ENCODE measurements at places on chromosomes 13 and 19. TPM values are rescaled to one million over a fixed set of nuclear protein-coding genes. Genes with fewer than 3 reads are reported as not detected.

DNA sequence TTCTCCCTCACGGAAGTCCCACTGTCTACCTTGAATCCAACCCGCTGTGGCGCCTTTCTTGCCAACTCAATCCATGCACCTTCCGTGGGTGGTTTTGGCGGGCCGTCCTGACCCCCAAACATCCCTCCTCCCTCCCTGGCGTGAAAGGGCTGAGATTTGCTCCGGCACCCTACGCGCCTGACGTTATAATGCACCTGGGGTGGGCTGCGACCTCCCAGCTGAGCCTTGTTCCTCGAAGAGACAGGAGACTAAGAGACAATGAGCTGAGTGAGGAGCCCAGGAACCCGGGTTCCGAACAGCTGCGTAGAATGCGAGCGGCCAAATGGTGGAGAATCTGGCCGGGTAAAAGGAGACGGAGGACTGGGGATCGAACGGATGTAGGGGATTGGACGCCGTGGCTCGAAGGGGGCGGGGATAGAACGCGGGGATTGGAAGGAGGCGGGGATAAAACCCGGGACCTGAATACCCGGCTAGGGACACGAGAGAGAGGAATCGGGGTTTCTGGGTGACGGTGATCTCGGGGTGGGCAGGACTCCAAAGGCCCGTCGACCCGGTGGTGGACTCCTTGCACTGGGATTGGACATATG, at the start of gene CPT1C:
CPT1C (plus strand) TSS at position 461 of the 587 bp plus-strand sequence. CDS start 1,137 bp downstream, outside the sequence.
- peak; percentile 90 for DNase-seq

GRCh38 chr13:77508959-77509620, 26.4 kb upstream of the SCEL start:
- DNase-seq: peak; percentile 40

DNA sequence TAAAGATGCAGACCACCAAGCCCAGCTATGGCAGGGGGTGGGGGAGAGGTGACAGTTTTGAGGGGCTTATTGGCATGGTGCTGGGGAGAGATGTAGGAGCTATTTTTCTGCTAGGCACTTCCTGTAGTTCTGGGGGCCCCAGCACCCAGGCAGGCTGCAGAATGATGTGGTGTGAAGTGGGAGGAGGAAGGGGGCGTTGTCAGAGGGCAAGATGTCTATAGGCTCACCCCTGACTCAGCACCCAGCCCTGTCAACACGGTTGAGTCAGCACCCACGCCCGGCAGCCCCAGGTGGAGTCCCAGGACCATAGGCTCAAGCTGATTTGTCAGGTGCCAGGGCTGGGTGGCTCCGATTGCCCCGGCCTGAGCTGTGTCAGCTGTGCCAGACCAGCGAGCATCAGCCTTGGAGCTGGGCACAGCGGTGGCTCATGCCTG, 5.8 kb downstream of the KLF2 start:
- DNase-seq: peak; percentile 98

DNA sequence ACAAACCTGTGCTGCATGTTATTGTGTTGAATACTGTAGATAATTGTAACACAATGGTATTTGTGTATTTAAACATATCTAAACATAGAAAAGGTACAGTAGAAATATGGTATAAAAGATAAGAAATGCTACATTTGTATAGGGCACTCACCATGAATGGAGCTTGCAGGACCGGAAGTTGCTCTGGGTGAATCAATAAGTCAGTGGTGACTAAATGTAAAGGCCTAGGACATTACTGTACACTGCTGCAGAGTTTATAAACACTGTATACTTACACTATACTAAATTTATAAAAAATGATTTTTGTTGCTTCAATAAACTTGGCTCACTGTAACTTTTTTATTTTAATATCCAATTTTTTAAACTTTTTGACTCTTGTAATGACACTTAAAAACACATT, 34.4 kb downstream of the LMO7 start:
- no peak for DNase-seq

DNA sequence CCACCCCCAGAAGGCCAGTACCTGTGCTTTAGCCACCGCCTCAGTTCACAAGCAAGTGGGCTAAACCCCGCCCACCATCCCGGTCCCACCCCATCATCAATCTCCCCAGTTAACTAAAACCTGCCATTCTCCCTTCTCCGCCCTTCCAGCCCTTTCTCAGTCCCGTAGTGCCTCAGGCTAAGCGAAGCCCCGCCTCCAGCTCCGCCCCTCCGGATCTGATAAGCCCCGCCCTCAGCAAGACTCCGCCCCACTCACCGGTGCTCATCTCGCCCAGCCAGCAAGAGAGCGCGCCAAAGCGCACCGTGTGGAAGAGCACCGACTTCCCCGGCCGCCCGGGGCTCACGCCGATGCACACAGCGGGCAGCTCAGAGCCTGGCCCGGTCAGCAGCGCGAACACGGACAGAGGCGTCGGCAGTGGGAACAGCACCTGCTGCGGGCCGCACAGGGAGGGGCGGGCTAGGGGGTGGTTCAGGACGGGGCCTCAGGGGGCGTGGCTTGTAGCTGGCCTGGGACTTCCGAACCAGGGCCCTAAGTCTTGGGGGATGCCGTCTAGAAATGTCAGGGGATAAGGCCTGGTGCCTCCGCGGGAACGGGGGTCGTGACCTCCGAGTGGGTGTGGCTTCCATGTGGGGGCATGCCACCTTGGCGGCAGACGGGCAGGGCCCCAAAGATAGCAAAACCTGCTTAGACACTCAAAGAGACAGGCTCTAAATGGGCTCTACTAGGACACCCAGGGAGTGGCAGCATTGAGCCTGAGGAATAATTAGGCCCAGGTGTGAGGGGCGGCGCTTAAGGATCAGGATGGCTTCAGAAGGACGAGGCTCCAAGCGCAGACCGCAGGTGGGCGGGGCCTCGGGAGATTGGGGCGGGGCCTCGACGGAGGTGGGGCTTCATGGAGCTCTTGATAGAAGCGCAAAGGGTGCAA, 21.4 kb downstream of the MAP4K1 start:
- DNase-seq: peak; percentile 64

- DNase-seq: no peak
These were observed 567 bp upstream of the CTU1 start for GRCh38 chr19:51108805-51109146.

GRCh38 chr19:46625731-46626130, 842 bp upstream of the PTGIR start:
- DNase-seq: no peak

DNA sequence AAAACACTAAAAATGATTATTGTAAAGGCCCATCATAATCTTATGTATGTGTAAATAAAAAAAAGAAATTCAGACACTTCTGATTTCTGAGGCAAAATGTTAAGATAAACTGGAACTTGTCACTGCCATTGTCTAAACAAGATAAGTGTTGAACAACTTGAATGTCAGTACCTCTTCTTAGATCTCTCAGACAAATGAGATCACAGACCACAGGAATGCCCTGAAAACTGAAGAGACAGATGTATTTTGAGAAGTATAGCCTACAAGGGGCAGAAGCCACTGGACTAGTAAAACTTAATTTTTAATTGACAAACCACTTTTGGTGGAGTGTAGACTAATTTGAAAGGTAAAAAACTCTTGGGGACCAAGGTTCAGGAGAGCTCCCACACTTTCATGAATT, 375.5 kb upstream of the SLITRK5 start:
- no peak for DNase-seq

DNA sequence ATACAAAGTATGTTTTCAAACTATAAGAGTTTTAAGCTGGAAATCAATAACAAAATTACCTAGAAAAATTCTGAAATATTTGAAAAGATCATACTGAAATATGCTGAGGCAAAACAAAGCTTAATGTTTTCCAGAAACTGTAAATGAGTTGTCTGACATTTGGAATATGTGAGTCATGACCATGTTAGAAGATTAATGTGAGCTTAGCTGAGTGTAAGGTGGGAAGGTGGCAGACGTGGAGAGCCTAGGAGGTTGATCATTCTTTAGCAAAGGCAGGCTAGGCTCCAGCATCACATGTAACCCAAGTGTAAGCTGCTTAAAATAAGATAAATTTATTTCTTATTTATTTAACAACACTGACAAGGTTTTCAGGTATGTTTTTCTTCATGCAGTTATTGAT, 2086.1 kb upstream of the PCDH20 start:
- DNase-seq: no peak

DNA sequence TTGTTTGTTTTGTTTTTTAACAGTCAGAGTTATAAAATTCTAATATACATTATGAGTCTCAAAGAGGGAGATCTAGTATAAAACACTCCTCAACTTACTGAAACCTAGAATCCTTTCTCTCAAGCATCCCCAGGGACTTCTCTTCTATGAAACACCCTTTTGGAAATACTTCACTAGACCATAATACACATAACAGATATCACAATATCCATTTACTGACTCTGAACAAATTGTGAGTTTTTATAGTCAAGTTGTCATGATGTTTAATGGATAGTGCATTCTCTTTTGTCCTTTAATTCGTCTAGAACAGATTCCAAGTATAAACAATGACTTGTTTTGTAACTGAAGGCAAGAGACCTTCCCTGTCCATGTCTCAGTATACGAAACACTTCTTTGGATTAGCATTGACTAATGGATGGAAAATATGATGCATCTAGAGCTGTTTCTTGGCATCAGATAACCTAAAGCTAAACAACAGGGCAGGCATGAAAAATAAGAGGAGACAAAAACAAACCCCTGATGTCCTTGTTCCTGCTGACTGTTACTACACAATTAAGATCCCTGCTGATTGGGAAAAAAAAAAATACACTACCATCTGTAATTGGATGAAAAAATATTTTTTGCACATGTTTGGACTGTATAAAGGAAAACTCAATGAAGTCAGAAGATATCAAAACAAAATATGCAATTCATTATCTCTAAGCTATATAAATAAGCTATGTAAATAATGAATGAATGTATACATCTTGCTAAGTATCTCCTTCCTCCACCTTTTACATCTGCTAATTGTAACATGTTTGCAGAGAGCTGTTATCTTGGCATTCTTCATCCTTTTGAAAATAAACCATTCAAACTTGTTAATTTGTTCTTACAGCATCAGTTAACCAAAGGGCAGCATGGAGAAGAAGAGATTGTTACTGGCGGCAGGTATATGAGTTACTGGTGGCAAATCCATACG, 214.2 kb downstream of the LACC1 start:
- DNase-seq: no peak

DNA sequence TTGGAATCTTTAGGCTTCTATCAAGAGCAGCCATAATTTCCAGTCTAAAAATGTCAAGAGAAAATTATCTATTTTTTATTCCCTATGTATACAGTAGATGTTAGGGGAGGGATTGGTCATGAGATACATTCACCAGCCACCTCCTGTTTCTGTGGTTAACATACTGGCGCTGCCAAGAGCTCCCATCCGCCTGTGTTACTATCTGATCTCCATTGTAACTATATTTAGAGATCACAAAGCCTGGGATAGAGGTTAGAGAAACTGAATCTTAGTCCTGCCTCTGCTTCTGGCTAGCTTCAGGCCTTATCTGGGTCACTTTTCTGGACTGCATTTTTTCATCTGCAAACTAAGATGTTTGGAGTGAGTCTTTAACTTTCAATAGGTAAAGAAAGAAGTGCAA, 46.3 kb downstream of the POLR1D start:
- no peak for DNase-seq

TMIGD2 gene
- not detected for total RNA-seq

KIR3DL1 gene
- not detected for total RNA-seq

OSCAR gene
- 0.74 TPM for total RNA-seq

MBD3L1 gene
- total RNA-seq: not detected

ZNF100 gene
- 5.3 TPM for total RNA-seq

SPINT2 gene
- 3.3 TPM for total RNA-seq

PDE4C gene
- total RNA-seq: 0.17 TPM

C1QTNF9B gene
- not detected for total RNA-seq

FGF22 gene
- total RNA-seq: not detected

Data from Daoy (cell line).